ENCODE measurements at places on chromosomes 1 and 21.

DNA sequence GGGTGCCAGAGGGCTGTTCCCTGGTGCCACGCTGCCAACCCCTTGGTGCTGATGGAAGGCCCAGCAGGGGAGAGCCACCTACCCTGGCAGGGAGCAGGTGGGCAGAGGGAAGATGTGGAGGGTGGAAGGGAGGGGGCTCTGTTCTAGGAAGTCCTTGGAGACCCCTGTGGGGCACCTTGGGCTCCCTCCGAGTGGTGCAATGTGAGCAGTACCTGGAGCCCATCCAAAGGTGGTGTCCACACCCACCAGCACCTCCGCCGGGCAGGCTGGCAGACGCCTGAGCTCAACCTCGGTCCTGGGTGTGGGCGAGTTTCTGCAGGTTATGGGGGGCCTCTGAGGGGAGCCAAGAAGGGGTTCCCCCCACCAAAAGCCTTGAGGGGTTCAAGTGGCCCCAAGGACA lies 11.3 kb upstream of the DNMT3L start:
- DNase-seq: no peak

DNA sequence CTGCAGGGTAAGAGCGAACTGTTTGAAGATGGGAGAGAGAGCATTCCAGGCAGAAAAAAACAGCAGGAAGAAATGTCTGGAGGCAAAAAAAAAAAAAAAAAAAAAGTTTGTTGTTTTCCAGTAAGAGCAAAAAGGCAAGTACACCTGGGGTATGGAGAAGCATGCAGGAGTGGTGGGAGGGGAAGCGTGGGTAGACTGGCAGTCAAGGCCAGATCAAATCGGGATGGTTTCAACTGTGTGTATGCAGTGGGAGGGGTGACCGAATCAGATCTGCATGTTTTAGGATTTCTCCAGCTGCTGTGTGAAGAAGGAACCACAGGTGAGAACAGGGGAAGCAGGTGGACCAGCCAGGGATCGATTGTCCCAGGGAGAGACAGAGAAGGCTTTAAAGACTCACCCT lies 34.7 kb downstream of the CSMD2 start:
- DNase-seq: no peak

- DNase-seq: no peak
These were observed 32.6 kb downstream of the ALPL start for GRCh38 chr1:21541835-21542234.

- peak; percentile 55 for DNase-seq
These were observed 42.4 kb downstream of the CTNNBIP1 start for GRCh38 chr1:9867408-9868243.

DNA sequence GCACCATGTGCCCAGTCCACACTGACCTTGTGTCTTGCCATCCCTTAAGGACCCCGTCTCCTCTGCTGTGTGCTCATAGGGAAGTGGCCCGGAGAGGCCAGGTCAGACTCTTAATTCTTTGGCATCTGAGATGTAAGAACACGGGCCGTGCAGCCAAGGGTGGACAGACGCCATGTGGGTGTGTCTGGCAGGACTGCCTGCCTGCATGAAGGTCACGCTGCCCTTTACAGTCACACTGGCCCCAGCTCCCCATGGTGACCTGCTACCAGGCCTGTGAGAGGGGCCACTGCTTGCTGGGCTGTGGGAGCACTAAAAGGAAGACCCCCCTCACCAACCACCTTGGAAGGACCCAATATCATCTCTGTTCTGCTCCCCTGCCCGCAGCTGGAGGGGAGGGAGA lies 17.7 kb downstream of the DHRS3 start:
- no peak for DNase-seq

DNA sequence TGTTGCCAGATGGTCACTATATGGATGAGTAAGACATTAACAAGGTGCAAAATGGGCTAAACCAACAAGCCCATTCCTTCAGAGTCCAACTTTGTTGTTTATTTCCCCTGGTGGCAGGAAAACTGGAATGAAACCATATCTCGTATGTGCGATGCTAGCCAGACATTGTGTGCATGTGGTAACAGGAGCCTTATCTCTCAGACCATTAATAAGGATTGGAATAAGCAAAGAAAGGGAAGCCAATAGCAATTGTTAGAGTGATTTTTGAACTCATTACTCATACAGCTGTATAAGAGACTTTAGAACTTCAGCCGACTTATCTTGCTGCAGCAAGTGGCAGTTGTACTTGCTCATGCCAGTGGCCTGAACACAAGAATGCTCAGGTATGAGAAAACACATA lies 30.0 kb upstream of the HMCN1 start:
- no peak for DNase-seq

DNA sequence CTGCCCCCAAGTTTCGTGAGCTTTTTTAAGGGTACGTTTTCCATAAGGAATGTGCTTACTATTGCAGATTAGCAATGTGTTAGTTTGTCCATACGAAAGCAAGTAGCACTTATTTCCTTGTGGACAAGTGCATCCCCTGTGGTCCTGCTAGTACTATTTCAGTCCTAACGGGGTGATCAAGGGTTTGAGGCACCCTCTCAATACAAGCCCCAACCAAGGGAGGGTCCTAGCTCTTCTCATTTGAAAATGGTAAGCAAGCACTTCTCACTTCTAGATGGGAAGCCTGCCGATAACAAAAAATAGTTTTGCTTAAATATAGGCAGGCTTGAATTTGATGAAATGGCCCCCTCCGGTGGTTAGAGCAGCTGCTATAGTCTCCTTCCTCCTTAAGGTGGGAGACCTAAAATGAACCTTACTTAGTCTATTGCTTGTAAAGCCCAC lies 64.0 kb upstream of the HMCN1 start:
- DNase-seq: peak; percentile 28

GRCh38 chr1:149929856-149930255 lies 2.3 kb upstream of the SF3B4 start:
- DNase-seq: no peak

DNA sequence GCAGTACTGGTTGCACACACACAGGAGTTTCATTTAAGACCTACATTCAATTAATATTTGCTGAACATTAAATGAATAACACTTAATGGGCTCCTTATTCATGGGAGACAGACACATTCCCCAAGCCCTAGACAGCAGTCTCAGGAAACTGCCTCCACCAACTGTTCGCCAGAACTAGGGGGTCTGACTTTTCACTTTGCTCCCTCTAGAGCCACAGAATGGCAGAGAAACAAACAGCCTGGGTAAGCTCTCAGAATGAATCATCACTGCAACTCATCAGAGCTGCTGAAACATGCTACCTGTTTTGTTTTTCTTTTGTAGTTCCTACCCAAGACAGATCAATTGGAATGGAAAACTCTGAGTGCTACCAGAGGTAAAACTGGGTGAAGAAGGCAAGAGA lies 31.7 kb downstream of the ELK4 start:
- peak; percentile 35 for DNase-seq

DNA sequence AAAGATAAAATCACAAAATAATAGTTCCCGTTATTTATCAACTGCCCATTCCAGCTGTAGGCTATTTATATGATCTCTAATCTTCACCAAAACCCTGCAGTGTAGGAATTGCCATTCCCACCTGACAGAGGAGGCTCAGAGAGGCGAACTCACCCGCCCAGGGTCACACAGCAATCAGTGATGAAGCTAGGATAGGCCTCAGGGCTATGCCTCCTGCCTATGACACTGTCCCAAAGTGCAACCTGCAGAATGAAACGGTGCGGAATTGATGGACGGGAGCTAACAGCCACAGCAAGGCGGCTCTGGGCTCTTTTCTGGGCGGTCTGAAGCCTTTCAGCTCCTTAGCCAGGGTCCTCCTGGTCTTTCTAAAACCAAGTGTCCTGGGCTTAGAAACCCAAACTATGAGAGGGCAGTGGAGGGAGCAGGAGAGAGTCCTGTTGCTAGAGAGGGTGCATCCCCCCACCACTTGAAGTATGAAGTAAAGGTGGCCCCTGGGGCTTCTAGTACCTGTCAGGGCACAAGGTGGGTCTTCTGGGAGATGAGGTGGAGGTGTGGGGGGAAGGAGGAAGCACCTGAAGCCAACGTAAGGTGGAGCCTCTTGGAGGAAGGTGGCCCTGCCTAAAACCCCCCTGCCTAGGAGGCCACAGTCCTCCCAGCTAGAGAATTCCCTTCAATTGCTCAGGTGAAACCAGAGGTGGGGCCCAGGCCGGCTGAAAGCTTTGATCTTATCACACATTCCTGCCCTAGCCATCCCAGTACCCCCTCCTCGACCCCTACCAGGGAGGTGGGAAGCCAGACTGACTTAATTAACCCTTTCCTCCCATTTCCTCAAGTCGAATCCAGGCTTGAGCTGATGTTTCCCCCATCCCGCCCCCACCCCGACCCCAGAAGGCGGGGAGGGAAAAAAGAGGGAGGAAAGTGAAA lies 14.8 kb downstream of the HSPG2 start:
- DNase-seq: no peak

DNA sequence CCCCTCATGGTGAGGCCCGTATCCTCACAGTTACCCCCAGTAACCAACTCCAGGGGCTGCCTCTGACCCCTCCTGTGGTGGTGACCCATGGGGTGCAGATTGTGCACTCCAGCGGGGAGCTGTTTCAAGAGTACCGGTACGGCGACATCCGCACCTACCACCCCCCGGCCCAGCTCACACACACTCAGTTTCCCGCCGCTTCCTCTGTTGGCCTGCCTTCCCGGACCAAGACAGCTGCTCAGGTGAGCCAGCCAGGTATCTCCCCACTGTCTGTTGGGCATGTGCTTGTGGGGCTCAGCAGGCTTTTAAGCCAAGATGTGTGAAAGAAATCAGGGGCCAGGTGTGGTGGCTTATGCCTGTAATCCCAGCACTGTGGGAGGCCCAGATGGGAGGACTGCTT lies 39.9 kb downstream of the ZBTB17 start:
- DNase-seq: no peak
